Effector memory CD4-positive, alpha-beta T cell (primary cell): ENCODE measurements at places on chromosomes 4 and X.

- DNase-seq = no peak
These were observed 241.1 kb downstream of the TACR3 start for GRCh38 chr4:103478734-103479133.

- no peak for DNase-seq
These were observed 92.3 kb downstream of the BCOR start for GRCh38 chrX:40005292-40006011.

GRCh38 chr4:163201358-163201757, 34.7 kb upstream of the NAF1 start:
- no peak for DNase-seq

DNA sequence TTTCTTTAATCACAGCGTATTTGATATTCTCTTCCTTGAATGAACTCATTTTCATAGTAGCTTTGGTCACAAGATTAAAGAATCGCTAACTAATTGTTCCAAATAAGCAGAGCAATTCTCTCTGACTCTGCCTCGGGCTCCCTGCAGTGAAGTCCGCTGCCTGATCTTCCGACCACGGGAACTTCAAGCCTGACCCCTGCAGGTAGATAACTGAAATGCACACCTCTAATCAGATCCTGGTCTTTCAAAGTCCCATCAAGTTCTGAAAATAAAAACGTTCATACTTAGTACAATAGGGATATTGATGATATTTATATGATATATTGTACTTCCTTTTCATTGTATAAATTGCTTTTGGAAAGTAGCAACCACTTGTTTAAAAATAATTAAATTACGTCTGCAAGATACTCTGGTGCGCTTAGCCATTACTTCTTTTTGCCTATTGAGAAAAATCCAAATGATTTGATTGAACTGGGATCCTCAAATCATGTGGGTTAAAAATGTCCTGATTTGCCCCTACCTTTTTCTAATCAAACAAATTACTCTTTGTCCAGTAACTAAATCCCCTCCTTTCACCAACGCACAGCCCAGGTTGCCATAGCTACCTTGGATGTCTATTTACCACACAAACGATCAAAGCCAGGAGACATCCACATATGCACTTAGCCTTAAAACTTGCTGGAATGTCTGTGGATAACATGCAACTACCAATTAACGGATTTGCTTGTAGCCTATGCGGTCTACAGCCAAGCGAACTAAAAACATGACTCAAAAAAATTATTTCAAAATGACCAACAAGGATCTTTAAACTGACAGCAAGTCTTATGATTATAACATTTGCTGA, 4.2 kb downstream of the MID1 start:
- DNase-seq = no peak

DNA sequence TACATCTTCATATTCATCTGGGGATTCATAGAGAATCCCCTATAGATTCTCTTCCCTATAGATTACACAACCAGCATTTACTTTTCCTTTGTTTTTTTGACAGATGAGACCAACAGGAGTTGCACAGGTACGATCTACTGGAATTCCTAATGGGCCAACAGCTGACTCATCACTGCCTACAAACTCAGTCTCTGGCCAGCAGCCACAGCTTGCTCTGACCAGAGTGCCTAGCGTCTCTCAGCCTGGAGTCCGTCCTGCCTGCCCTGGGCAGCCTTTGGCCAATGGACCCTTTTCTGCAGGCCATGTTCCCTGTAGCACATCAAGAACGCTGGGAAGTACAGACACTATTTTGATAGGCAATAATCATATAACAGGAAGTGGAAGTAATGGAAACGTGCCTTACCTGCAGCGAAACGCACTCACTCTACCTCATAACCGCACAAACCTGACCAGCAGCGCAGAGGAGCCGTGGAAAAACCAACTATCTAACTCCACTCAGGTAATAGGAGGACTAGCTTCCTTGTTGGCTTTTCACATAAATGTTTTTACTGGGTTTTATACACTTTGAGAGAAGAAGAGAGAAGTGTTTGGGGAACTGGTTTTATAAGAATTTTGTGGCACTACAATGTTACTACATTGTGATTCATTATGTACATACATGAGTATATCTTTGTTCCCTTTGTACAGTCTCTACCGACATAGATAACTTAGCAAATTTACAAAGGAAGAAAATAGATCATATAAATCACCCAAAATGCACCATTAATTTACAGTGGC, 137.2 kb downstream of the DIPK2B start:
- no peak for DNase-seq

DNA sequence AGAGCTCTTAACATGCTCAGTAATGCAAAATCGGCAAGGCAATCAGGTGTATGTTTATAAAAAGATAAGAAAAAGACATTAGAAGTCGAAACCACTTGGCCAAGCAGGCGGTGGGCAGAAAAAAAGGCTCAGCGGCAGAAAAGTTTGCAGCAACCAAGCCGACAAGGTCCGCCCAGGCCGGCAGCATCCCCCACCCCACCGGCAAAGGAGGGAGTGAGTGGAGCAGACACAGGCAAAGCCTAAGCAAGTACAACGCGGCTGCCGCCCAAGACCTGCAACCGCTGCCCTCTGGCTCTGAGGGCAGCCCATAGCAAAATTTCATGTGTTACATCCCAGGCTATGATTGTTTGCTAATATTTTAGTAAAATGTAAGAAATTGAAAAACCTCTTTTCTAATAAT, 125.4 kb upstream of the ZCCHC13 start:
- DNase-seq = no peak

DNA sequence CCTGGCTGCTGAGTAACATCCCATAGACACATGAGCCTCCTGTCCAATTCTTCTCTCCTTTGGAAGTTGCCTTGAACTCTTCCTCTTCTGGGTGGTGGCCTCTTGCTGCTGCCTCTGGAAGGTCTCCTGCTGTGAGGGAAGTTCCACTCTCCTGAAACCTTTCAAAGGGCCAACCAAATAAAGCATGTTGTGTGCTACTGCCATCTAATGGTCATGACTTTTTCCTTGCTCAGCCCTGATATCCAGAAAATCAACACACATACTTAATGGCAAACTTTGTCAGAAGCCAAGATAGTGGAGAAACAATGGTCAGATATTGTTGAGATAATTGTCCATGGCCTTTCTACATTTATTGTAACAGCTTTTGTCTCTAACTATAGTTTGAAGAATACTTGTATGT, 19.1 kb upstream of the ZXDA start:
- DNase-seq = no peak

DNA sequence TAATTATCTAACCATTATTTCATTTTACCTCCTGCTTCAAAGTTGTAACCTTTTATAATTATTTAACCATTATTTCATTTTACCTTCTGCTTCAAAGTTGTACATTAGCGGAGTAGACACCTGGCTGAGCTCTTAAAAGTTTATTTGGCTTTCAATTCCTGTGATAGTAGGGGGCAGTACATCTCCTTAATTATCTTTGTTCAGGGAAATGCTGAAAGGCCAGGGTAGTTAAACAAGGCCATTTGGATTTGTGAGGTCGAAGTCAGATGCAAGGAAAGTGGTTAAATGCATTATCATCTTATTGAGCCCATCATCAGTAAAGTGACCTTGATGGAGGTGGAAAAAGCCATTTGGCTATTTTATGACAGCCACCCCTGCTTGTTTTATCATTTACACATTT, 210.6 kb downstream of the TENM3 start:
- DNase-seq = no peak
